Stimulated activated CD4-positive, alpha-beta T cell treated with anti-CD3 and anti-CD28 coated beads, Interleukin-15, amount 100 ng/mL, for 48 hours (primary cell): ENCODE measurements at places on chromosomes 1 and 21.

DNA sequence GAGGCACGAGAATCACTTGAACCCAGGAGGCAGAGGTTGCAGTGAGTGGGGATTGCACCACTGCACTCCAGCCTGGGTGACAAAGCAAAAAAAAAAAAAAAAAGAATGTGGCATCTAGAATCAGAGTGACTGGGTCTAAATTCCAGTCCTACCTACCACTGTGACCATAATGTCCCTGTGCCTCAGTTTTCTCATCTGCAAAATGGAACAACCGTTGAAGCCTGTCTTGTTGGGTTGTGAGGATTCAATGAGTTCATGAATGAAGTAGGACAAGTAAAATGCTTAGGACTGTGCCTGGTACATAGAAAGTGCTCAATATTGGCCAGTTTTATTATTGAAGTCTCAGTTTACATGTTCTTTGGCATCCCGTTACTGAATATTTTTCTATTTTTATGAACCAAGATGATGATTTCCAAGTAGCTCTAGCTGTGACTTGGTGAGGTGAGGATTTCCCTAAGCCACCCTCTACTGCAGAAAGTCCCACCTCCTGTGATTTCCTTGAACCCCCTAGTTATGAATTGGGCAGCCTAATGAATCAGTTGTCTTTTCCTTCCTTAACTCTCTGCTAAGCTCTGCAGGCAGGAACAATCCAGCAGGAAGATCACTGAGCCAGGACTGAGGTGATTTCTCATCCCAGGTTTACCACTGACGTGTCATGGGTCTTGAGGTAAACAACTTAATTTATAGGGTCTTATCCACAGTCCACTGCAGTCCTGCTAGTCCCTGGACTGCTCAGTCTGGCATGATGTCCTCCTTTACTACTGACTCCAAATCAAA, 18.9 kb upstream of the MEAF6 start:
- no peak for DNase-seq

DNA sequence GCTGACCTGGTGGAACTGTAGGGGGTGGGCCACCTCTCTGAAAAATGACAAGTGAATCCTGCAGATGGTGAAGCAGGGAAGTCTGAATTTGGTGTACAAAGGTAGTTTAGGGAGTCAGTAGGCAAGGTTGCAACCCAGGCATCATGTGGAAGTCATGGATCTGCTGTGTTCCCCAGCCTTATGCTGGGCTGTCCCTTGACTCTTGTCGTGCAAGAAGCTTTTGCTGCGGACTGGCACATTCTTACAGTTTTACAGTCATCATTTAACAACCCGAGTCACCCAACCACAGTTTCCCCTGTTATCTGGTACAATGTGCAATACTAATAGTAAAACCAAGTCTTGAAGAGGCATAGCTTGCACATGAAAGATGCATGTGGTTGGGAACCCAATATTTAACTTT, 13.2 kb downstream of the RHOU start:
- DNase-seq: no peak

DNA sequence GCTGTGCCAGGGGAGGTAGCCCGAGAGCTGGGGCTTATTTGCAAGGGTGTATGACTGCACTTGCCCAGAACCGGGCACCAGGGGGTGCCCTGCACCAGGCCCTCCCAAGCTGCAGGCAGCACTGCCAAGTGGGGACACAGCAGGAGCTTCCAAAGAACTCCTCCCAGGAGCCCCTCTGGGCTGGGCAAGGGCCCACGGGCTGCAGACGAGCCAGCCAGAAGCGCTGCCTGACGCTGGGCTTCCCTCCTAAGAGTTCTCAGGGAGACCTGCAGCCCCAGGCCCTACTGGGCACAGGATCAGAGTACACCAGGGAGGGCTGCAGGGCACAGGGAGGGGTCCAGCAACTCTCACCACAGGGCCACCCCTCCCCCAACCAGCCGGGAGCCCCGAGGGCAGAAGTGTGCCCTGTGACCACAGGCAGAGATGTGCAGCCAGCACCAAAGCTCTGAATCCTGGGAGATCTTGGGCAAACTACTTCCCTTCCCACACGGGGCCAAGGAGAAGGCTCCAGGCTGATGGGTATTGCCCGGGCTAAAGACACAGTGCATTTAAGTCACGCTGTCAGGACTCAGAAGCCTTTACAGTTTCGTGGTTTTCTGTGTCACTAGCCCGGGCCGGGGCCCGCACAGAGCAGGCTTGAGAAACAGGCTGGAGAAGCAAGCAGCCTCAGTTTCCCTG, 63.4 kb downstream of the KCNAB2 start:
- DNase-seq: peak; percentile 21

DNA sequence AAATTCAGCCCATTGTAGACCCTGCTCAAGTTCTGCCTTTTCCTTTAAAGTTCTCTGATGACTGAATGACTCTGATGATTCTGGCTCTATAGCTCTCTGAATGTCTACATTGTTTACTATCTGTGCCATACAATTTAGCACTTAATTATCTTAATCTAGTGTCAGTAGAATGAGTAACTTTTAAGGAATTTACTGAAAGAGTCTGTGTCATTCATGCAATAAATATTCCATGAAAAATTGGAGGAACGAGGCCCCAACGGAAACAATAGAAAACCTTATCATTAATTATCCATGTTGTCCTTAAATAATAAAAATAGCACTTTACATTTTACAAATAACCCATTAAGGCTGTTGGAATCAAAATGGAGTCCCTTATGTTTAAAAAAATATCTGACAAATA, 77.8 kb downstream of the SLC44A5 start:
- DNase-seq: no peak

- no peak for DNase-seq
Observed at GRCh38 chr1:160404094-160404493, 3.7 kb downstream of the VANGL2 start.

GRCh38 chr1:161119092-161119903, 1.4 kb downstream of the NIT1 start:
- peak; percentile 66 for DNase-seq

DNA sequence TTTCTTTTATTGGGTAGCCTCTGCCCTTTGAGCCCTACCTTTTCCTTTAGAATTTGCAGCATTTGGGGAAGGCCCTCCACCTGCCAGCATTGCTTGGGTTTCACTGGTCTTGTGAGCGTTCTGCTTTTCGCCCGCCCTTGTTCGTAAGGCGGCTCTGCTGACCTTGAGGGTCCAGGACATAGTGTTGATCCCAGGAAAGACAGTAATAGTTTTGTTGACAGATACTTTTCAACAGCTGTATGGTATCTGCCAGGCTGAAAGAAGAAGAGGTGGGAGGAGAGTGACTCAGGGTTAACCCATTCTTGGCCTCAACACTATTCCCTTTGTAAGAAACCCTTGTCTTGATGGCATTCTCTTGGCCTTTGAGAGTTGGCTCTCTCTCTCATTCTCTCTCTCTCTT, 113.4 kb upstream of the SPAG17 start:
- DNase-seq: no peak

DNA sequence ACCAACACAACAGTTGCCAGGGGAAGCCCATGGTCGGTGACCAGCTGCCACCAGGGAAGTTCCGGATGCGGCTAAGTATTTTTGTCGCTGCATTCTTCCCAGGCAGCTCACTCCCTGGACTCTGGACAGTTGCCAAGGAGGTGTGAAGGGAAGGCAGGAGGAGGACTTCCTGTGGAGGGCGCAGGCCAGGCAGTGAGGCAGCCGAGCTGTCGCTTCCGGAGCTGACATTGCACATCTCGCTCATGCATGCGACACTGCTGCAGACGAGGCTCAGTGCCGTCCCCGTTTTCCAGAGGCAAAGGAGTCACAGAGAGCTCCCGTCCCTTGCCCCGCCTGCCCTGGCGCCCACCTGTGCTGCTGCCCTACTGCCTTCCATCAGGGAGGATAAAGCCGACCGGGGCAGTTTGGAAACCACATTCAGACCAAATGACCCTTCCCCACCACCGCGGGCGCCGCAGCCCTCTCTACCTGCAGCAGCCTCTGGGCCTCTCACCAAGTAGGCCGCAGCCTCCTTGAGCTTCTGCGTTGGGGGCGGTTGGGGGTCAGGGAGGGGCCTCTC, 81.4 kb downstream of the NENF start:
- no peak for DNase-seq

GRCh38 chr1:25065321-25065721, 135.2 kb upstream of the RUNX3 start:
- no peak for DNase-seq

DNA sequence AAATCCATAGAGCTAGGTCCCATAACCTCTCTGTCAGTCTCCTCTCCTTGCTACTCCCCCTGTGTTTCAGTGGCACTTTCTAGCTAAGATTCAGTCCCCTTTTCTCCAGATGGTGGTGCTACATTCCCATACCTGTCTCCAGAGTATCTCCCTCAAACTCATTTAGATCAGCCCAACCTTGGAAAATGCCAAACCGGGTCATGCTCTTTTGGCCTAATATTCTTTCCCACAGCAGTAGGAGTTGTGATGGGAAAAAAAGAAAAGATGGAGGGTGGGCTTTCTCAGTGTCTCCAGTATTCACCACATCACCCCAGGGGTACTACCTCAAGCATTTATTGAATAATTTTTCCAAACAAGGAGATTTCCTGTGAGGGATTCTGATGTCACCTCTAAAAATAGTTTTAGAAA, 3.2 kb upstream of the RXFP4 start:
- no peak for DNase-seq

DNA sequence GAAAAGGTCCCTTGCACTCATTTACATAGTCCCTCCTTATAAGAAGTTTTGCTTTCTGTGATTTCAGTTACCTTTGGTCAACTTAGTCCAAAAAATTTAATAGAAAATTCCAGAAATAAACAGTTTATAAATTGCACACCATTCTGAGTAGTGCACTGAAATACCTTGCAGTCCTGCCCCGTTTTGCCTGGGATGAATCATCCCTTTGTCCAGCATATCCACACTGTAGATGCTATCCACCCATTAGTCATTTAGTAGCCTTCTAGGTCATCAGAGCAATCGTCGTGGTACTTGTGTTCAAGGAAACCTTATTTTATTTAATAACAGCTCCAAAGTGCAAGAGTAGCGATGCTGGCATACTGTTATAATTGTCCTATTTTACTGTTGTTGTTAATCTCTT, 38.0 kb downstream of the SPRTN start:
- DNase-seq: no peak

GRCh38 chr1:111818081-111818480, 62.4 kb downstream of the DDX20 start:
- no peak for DNase-seq

- no peak for DNase-seq
Observed at GRCh38 chr1:119139857-119140176, 636 bp downstream of the WARS2 start.

DNA sequence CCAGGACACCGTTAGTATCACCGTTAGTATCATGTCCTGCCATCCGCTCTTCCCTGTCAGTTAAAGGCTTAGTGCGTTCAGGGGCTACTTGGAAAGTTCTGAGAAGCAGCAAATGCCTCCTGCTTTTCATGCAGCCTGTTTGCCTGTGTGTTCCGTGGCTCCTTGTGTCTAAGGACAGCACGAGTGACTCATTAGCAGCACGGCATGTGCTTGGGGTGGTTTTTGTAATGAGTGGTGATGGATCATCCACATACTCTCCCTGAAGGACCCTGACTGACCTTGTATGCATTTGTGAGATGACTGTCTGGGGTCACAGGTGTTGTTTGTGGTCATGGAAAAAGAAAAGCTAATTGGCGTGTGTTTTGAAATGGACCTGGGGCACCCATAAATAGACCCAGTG, 221.9 kb downstream of the PBX1 start:
- DNase-seq: no peak

- DNase-seq: peak; percentile 37
Observed at GRCh38 chr1:160997323-160998038, 23.5 kb downstream of the F11R start.

- DNase-seq: no peak
Observed at GRCh38 chr1:55217226-55217986, 2.2 kb upstream of the USP24 start.

DNA sequence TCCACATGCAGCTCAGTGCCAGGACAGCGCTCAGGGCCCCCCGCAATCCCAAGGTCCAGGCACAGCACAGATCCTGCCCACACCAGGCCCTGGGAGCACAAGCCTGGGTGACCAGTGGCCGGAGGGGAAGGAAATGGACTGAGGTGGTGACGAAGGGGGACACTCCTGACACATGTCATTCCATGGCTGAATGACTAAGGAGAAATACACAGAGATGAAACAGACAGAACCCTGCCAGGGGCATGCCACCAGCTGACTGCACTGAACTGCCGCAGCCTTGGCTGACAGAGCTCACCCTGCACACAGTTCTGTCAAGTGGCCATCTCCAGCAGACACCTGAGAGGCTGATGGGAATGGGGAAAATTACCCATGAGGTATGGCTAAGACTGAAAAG, 56.1 kb downstream of the HSF2BP start:
- no peak for DNase-seq

DNA sequence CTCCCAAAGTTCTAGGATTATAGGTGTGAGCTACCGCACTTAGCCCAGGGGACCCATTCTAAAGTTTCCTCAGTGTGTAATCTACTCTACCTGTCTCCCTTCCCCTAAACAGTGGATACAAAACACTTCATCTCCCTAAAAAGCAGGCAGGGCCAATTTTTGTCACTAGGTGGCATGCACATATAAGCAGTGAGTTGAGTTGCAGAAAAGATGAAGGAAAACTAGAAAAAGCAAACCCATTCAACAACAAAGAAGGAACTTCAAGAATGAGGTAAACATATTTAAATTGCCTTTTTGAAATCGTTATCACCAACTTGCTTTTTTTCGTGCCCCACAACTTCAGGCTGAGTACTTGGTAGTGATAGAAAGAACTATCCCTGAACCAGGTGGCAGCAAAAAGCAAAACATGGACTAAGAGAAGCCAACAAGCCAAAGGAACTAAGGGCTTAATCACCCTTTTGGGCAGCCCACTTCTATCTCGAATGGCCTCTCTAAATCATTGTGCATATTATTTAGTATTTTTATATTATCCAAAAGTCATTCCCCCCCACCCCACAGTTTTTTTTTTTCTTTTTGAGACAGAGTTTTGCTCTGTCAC, 19.7 kb upstream of the ALDH9A1 start:
- DNase-seq: no peak

GRCh38 chr1:68051475-68051874, 1.0 kb upstream of the DIRAS3 start:
- no peak for DNase-seq

GRCh38 chr1:10252508-10252907, 42.1 kb downstream of the KIF1B start:
- no peak for DNase-seq

DNA sequence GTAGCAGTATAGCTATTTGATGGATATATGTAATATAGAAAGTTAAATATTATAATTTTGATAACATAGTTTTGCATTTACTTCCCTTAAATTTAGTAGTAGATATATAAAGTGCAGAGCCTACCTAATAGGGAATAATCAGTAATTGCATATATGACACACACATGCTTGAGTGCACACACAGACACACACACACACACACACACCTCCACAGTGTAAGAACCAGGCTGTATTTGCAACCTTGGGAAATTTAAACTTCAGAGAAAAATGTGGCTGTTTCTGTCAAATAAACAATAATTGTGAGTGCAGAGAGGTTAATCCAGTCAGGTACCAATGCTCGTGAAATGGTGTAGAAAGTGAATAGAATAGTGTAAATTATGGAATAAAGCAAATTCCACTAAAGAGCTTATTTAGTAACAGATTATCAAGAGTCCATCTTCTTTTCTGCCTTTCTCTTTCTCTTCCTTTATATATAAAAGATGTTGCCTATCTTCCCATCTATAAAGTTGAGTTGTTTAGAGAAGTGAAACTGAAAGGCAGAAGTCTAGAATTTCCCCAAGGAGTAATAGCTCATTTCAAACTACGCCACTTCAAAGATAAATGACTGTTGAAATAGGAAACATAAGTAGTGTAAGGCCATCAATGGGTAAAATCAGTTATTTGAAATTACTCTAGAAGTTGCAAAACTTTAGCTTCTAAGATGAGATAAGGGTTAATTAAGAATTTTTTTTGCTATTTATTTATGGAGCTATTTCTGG, 273.7 kb downstream of the SRGAP2C start:
- DNase-seq: no peak
